ENCODE measurements at places on chromosomes 4 and X. TPM values are rescaled to one million over a fixed set of nuclear protein-coding genes. Genes with fewer than 3 reads are reported as not detected.

Gene ADRA2C
- total RNA-seq, result 15.0 TPM

Gene CORIN
- 0.12 TPM for total RNA-seq

Gene ZFYVE28
- total RNA-seq, result 10.0 TPM

Gene IGFBP7
- total RNA-seq, result 4.3 TPM

Gene GATA1
- total RNA-seq, result not detected

Gene PASD1
- not detected for total RNA-seq

Gene SPON2
- total RNA-seq, result not detected

Gene PSAPL1
- total RNA-seq, result not detected

Gene TNMD
- not detected for total RNA-seq

Gene CXorf66
- not detected for total RNA-seq

Gene EVC
- 3.1 TPM for total RNA-seq

Gene FOXR2
- total RNA-seq, result not detected

Gene SHROOM3
- 0.58 TPM for total RNA-seq

Gene CENPVL3
- 0.05 TPM for total RNA-seq

Gene HAUS7
- 27.3 TPM for total RNA-seq

Gene OTC
- total RNA-seq, result not detected

Gene FGFBP2
- not detected for total RNA-seq

Gene PFKFB1
- 0.35 TPM for total RNA-seq

Gene BGN
- total RNA-seq, result 2.0 TPM

Gene TMSB15B
- 7.4 TPM for total RNA-seq

Gene MUC7
- not detected for total RNA-seq

All from NCI-H460 (cell line).